ENCODE measurements at places on chromosomes 5 and 9.

DNA sequence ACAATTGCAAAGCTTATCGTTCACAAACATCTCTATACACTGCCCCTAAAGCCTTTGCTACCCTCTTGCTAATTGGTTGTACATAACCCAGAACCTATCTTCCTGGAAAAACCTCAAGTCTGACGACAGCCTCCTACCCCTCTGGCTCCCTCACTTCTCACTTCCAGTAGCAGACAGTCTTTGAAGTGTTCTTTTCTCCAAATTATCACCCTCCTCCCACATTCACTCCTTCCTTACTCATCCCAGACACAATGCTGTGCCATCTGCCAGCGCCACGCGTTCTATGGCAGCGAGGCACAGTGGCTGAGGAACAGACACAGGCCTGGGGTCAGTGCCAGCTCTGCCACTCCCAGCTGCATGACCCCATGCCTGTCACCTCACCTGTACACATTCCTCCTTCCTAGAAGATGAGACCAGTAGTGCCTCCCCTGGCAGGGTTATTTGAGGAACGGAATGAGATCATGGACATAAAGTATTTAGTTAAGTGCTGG is 27.7 kb downstream of the CLTA start:
- no peak for DNase-seq

- no peak for DNase-seq
Measured at GRCh38 chr9:4680750-4681149, 1.4 kb downstream of the CDC37L1 start.

DNA sequence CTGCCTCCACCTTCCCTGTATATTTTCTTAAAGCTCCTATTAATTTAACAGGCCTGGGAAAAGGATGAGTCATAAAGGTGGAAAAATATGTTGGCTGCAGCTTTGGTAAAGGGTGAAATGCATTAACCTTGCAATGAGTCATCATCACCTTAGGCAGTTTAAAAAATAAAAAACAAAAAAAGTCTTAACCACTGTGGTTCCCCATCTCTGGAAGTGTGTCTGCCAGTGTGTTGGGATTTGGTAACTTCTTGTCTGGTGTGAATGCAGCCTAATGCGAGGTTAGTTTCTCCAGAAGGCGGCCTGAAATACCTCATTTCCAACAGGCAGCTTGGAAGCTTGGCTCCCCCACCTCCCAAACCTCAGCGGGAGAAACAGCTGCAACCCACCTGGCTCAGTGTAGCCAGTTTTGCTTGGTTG is 265.3 kb upstream of the GAS1 start:
- DNase-seq, result no peak

- DNase-seq, result peak; percentile 49
Measured at GRCh38 chr9:131525643-131526565, 5.2 kb downstream of the UCK1 start.

DNA sequence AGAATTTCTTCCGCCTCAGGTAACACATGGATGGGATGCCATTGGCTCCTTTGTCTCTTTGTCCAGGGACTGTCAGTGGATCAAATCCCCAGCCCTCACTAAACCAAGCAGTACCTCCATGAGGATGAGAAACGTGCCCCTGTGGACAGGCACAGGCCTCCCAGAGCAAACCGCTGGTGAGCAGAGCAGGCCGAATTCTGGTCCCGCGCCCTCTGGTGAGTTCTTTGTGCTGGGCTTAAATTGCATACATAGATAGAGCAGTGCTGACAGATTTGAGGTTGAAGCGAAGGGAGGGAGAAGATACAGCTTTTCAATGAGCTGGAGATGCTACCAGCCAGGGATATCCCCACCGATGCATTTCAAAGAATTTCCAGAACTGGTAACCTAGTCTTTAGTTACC is 143.8 kb downstream of the HSD17B3 start:
- DNase-seq, result no peak

DNA sequence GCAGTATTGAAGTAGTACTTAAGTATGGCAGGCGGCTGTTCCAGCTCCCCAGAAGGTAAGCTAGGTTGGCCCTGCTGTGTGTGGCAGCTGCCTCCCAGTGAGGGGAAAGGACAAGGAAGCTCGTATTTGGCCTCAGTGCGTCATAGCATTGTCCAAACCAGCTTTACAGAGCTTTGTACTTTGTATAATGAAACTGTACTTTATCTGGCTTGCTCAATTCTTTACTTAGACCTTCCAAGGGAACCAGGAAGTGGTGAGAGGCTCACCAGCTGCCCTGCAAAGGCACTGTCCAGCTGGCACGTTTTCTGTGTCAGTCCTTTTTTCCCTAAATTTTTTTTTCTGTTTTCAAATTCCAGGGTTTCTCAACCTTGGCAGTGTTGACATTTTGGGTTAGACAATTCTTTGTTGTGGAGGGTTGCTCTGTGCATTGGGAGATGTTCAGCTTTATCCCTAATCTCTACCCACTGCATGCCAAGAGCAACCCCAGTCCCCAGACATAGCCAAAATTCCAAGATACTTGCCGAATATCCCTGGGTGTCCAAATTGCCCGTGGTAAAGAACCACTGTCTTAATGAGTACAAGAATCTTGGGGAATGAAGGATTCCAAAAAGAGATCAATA is 474.5 kb downstream of the LRRC70 start:
- no peak for DNase-seq

DNA sequence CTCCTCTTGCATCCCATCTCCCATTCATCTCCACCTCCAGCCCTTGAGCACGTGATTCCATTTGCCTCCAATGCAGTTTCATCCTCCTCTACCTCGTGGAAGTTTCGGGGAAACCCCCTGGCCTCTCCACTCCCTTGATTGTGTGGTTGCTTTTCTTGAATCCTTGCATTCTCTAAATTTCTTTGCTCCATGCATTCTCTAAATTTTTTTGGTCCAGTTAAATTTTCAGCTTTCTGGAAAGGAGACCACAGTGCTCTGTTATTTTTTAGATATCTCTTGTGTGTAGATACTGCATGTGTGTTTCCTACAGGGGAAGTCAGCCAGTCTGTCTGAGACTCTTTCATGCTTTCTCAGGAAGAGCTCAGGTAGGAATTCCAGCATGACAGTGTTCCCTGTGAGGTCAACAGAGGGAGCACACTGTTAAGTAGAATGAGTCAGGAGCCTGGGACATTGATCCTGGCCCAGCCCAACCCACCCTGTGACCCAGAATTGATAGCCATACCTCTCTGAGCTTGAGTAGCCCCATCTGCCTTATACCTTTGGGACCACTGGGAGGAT is 52.8 kb downstream of the AMBP start:
- no peak for DNase-seq

- DNase-seq, result no peak
Measured at GRCh38 chr9:34337403-34337802, 8.0 kb downstream of the NUDT2 start.

- DNase-seq, result no peak
Measured at GRCh38 chr5:154248691-154249090, 58.2 kb downstream of the GALNT10 start.

GRCh38 chr5:18050776-18051175 is 416.5 kb downstream of the TAF11L14 start:
- no peak for DNase-seq

DNA sequence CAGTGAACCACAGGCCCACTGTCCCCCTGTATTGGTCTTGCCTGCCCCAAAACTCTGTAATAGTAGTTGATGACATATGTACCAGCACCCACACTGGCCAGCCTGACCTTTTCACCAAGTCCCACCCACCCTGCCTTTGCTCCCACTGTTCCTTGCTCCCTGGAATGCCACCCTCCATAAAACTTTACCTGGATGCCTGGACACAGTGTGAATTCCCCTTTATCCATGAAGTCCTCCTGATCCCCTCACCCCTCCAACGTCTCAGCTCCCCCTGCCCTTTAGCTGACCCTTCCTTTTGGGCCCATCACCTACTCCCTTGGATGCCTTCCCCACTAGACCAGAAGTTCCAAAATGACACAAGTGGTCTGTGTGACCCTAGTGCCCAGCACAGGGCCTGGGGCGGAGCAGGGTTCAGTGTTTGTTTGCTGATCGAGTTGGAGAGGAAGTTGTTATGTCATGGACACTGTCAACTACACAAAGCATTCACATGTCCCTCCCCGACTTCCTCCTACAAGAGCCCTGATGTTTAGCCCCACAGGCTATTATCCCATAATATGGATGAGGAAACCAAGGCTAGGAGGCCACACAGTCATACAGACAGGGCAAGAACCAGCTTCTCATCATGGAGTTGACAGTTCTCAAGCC is 16.1 kb downstream of the AMBP start:
- no peak for DNase-seq

GRCh38 chr5:149002053-149002452 is 60.8 kb downstream of the SH3TC2 start:
- no peak for DNase-seq

- no peak for DNase-seq
Measured at GRCh38 chr9:11135851-11136250, 523.0 kb upstream of the PTPRD start.

GRCh38 chr5:153827397-153827796 is 211.3 kb downstream of the FAM114A2 start:
- DNase-seq, result no peak

- no peak for DNase-seq
Measured at GRCh38 chr9:117926031-117926658, 221.9 kb downstream of the TLR4 start.

GRCh38 chr5:130206686-130207085 is 302.4 kb downstream of the CHSY3 start:
- DNase-seq, result no peak

- no peak for DNase-seq
Measured at GRCh38 chr5:103674739-103675138, 112.2 kb upstream of the NUDT12 start.

DNA sequence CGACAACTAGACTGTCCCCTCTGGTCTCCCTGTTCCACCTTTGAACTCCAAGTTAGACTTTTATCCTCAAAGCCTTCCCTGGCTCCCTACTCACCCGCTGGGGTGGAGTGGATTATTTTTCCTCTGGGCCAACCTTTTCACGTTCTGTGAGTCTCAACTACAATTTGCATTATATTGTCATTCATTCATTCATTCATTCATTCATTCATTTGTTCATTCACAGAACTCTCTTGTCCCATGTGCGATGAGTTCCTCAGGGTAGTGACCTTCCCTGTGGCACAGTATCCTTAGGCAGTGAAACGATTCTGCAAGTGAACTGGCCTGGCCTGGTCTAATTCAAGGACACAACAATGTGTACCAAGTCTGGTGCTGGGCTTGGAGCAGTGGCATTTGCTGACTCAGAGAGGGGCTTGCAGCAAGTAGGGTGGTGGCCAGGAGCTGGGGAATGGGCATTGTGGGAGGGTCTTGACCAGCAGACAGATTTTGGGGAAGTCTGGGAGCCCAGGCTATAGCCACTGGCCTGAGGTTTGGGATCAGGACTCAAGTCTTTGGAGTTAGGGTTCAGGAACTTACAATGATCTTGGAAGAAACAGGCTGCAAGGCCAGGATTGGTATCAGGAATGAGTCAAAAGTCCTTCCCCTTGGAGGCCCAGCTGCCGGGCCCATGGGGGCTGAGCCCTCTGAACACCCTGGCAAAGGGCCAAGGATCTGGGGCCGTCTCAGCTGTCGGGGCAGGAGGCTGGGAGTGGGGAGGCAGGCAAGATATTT is 37.2 kb upstream of the COL15A1 start:
- no peak for DNase-seq

GRCh38 chr5:1875281-1875842 is 7.4 kb downstream of the IRX4 start:
- no peak for DNase-seq

- no peak for DNase-seq
Measured at GRCh38 chr9:130707225-130707976, 13.8 kb downstream of the EXOSC2 start.

DNA sequence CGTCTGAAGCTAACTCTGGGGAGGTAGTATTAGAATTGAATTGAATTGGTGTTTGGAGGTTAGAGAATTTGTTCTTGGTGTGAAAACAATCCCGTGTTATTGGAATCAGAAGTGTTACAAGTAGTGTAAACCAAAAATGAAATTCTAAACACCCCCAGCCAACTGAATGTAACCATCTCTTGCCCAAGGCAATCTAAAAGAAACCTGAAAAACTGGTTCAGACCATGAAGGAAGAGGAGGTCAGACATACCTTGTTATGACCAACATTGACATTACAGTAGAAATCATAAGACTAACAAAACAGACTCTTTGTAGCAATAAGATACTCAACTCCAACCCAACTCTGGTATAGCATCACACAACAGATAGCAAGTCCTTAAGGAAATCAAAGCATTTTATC is 159.0 kb downstream of the TUSC1 start:
- no peak for DNase-seq

DNA sequence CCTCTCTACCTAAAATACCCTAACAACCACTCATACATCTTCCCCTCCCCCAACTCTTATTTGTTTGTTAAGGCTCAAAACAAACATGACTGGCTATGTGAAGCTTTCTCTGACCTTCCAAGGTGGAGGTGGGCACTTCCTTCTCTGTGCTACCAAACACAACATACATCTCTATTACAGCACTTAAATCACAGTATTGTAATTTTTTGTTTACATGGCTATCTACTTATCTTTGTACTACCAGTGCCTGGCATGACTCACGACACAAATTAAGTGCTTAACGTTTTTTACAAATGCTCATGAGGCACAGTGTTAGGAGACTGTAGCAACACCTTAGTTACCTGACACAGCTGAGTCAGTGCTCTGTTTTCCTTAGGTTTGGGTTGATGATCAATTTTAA is 18.6 kb downstream of the HOMER1 start:
- DNase-seq, result no peak

- DNase-seq, result no peak
Measured at GRCh38 chr5:153425914-153426313, 64.6 kb upstream of the GRIA1 start.

- peak; percentile 65 for DNase-seq
Measured at GRCh38 chr5:4879693-4880303, 260.3 kb upstream of the ADAMTS16 start.

DNA sequence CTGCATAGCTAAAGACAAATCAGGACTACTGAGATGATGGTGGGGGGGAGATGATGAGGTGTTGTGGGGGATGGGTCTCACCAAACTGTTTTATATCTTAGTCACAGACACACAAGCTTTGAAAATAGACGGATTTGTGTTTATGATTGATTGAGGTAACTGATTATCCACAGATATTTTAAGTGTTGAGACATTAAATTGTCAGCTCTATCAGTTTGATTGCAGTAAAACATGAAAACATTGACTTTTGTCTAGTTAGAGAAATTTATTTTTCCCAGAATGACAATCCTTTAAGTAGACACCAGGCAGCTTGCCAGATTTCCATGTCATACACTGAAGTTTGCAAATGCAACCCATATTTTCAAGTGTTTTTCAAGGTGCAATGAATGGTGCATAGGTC is 149.8 kb downstream of the NR2F1-AS1 start:
- DNase-seq, result no peak

GRCh38 chr9:81207651-81208050 is 481.7 kb downstream of the TLE1 start:
- DNase-seq, result no peak

DNA sequence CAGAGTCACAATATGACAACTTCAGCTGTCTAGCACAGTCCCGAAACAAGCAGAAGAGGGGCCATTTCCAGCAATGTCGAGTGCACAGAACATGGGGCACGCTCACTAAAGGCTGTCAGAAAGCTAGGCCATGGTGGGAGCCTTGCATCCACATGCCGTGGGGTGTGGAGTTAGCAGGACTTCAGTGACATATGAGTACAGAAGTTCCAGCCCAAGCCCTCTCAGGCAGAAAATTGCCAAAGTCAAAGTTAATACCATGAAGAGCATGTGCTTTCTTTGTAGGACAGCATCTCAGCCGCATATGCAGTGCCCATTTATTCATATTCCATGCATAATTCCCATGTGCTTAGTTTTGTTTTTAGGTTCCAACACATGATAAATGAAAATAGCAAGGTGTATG is 26.7 kb downstream of the ECM2 start:
- DNase-seq, result no peak

GRCh38 chr9:89428901-89429890 is 68.7 kb downstream of the SEMA4D start:
- DNase-seq, result no peak
